Stimulated activated CD4-positive, alpha-beta T cell treated with anti-CD3 and anti-CD28 coated beads, Interleukin-4, amount 100 ng/mL, for 48 hours (primary cell): ENCODE measurements at places on chromosomes 6 and 20.

DNA sequence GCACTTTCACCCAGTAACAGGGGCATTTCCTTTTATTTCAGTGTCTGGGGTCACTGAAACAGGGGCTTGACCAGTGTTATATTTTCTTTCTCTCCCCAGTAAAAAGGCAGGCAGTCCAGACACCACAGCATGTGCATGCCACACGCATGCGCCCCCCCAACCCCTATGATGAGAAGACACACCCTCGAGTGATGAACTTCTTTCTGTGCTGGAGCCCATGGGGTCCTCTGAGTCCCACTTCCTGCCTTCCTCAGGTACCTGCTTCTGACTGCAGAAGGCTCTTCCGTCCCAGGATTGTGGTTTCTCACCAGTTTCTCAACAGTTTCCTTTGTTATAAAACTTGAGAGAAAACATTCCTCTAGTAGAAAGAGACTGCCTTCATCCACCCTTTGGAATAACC lies 45.7 kb upstream of the TMEM181 start:
- no peak for DNase-seq

DNA sequence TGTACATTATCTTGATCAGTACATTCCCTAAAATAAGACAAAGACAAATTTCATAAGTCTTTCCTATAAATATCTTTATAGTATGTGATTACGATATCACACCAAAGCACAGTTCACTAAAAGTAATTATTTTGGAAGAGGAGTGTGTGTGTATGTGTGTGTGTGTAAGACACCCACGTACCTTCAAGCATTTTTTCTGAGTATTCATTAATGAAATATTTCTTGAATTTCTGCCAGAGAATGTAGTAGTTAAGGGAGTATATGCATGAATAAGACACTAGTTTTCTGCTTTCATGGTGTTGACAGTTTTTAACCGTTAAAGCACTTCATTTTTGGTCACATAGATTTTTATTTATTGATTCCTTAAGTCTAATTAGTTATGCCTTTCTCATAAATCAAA lies 36.8 kb downstream of the MANEA start:
- DNase-seq: no peak

- no peak for DNase-seq
Measured at GRCh38 chr6:16759181-16759645, 2.0 kb downstream of the ATXN1 start.

- DNase-seq: no peak
Measured at GRCh38 chr6:14025160-14025559, 92.4 kb upstream of the CD83 start.

- DNase-seq: no peak
Measured at GRCh38 chr6:16078064-16078463, 50.8 kb upstream of the MYLIP start.

DNA sequence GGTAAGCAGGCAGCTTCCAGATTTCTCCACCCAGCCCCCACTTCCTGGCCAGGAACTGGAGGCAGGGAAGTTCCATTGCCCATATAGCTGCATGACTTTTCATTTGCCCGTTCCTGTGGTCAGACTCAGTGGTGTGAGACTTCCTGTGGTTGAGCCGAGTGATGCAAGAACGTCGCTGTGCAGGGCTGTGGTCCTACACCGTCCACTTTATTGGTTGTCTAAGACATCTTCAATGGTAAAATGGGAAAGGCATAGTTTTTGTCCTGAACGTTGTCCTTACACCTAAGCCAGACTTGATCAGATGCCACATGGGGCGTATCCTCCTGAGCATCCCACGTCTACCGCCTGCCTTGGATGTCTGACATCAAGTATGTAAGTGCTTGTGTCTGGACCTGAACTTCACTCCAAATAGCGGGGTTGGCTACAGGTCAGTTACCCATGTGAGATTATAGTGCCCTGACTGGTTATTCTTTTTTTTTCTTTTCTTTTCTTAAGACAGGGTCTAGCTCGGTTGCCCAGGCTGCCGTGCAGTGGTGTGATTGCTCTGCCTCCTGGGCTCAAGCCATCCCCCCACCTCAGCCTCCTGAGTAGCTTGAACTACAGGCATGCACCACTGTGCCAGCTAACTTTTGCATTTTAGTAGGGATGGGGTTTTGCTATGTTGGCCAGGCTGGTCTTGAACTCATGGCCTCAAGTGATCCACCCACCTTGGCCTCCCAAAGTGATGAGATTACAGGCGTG lies 25.9 kb upstream of the GTSF1L start:
- DNase-seq: no peak

DNA sequence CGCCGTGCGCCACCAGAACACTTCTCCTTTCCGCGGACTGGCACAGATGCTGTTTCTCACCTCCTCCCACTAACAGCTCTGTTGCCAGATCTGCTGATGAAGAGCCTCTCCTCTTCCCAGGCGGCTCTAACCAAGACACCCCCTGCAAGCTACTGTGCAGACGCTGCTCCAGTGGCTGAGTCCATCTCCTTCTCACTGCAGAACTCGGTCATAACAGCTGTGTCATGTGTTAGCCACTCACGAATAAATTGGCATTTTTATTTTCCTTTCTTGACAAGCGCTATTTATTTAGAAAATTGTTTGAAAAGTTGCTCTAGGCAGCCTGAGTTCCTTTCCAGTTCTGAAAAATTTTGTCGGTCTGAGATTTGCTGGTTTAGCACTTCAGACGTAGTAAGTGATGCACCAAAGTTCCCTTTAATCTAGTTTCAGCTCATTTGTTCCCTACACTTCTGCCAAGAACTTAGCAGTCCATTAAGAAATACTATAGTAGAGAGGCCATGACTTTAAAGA lies 12.8 kb upstream of the PLEKHG1 start:
- DNase-seq: no peak

GRCh38 chr20:17282501-17282900 lies 55.7 kb downstream of the PCSK2 start:
- no peak for DNase-seq

- no peak for DNase-seq
Measured at GRCh38 chr6:14543971-14544585, 426.5 kb downstream of the CD83 start.

- no peak for DNase-seq
Measured at GRCh38 chr6:154782193-154782592, 49.0 kb downstream of the SCAF8 start.

DNA sequence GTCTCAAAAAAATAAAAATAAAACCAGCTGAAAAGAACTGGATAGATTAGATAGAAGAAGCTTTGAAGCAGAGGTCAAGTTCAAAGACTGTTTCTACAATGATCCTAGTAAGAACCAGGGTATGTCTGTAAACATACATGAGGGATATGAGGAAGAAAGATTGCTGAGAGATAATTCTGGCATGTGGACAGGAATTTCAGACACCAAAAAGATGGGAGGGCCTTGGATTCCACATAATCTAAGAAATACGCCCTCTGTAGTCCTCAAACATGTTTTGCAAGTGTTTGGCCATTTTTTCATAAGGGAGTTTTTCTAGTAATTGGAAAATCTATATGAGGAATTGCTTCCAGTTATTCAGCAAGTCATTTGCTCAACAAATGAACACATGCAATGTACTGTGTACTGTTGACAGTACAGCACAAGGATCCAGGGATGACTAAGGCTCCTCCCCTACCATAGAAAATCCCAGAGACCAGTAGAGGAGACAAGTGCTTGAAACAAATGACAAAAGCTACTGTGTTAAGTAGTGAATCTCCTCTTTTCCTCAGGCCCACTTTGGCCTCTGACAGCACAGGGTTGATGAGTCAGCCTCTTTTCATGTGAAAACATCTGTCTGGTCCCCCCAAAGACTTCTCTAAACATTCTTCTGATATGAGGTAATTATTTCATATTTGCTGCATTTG lies 795.9 kb downstream of the MAFB start:
- no peak for DNase-seq

- DNase-seq: no peak
Measured at GRCh38 chr6:108693430-108694154, 132.9 kb downstream of the FOXO3 start.

DNA sequence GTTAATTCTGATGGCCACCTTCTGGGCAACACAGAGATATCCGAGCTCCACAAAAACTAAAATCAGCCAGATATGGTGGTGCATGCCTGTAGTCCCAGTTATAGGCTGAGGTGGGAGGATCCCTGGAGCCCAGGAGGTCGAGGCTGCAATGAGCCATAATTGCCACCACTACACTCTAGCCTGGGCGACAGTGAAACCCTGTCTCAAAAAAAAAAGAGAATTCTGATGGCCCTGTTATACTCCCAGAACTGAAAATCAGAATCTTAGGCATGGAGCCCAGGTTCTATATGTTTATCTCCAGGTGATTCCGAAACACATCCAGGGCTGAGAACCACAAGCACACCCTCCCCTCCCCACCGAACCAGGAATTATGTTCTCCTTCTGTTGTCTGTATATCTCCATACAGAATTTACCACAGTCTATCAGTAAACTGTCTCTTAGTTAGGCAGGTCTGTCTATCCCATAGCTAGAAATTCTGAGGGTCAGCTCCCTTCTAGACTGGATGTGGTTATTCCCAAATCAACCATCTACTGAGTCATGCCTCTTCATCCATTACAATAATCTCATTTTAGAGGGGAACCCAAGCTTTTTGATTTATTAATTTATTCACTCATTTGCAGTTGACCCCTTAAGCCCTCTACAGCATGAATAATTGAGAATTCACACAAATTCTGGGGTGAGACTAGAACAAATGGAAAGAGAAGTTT lies 24.8 kb upstream of the CCND3 start:
- DNase-seq: no peak

- no peak for DNase-seq
Measured at GRCh38 chr6:91031581-91031980, 444.7 kb upstream of the MAP3K7 start.

DNA sequence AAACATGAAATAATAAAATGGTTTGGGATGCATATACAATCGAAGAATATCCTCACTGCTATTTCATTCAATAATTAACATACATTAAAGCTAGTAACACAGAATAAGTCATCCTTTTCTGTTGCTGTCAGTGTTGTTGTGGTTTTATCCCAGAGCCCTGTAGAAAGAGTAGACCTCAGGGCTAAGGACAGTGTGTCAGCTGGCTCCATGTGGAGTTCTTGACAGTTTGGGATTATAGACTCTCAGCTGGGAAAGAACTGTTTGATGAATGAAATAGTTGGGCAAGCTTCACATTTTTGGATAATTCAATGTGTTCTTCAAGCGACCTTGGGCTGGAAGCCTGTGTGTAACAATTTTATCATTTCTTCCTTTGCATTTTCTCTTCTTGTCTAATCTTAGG lies 10.1 kb downstream of the UTRN start:
- DNase-seq: no peak
